ENCODE measurements at places on chromosomes 6 and 20. TPM values are rescaled to one million over a fixed set of nuclear protein-coding genes. Genes with fewer than 3 reads are reported as not detected.

CCN6 gene
- not detected for total RNA-seq

ADAM33 gene
- 79.7 TPM for total RNA-seq

HTR1B gene
- 1.2 TPM for total RNA-seq

PAQR8 gene
- 12.5 TPM for total RNA-seq

PHACTR3 gene
- total RNA-seq = 0.17 TPM

PEX6 gene
- 13.4 TPM for total RNA-seq

DPPA5 gene
- total RNA-seq = not detected

UNC5CL gene
- 0.33 TPM for total RNA-seq

OR2H1 gene
- not detected for total RNA-seq

PI16 gene
- 56.9 TPM for total RNA-seq

DZANK1 gene
- 2.1 TPM for total RNA-seq

PRPH2 gene
- 1.2 TPM for total RNA-seq

MMP24 gene
- 0.83 TPM for total RNA-seq

NEURL2 gene
- total RNA-seq = 16.1 TPM

EBF4 gene
- 29.8 TPM for total RNA-seq

RAET1G gene
- 0.29 TPM for total RNA-seq

MYCT1 gene
- total RNA-seq = 7.5 TPM

CHRNA4 gene
- not detected for total RNA-seq

AIF1 gene
- total RNA-seq = 14.1 TPM

PKIG gene
- 305 TPM for total RNA-seq

HIVEP1 gene
- total RNA-seq = 23.8 TPM

SLC22A16 gene
- total RNA-seq = not detected

RUNX2 gene
- 1.0 TPM for total RNA-seq

Data from esophagus muscularis mucosa (tissue), 4 donors.